ENCODE measurements at places on chromosomes 1 and 21.

- DNase-seq = no peak
These were observed 17.7 kb downstream of the IVL start for GRCh38 chr1:152926091-152926490.

GRCh38 chr1:186014370-186015037 is 280.3 kb downstream of the HMCN1 start:
- no peak for DNase-seq

GRCh38 chr1:30955448-30956015 is 47.0 kb upstream of the SDC3 start:
- DNase-seq = no peak

- no peak for DNase-seq
These were observed 3.7 kb downstream of the OLFM3 start for GRCh38 chr1:101992821-101993575.

DNA sequence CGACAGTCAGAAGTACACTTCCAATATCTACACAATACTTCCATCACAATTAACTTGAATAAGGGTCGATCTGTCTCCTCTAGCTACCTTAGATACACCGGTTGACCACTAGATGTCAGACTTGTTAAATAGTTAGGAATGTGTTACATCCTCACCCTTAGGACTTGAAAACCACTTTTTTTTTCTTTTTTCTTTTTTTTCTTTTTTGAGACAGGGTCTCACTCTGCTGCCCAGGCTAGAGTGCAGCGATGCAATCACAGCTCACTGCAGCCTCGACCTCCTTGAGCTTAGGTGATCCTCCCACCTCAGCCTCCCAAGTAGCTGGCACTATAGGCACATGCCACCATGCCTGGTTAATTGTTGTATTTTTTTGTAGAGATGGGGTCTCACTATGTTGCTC is 120.4 kb upstream of the GREM2 start:
- DNase-seq = no peak

- DNase-seq = no peak
These were observed 78.7 kb downstream of the ACTL8 start for GRCh38 chr1:17833661-17834501.

DNA sequence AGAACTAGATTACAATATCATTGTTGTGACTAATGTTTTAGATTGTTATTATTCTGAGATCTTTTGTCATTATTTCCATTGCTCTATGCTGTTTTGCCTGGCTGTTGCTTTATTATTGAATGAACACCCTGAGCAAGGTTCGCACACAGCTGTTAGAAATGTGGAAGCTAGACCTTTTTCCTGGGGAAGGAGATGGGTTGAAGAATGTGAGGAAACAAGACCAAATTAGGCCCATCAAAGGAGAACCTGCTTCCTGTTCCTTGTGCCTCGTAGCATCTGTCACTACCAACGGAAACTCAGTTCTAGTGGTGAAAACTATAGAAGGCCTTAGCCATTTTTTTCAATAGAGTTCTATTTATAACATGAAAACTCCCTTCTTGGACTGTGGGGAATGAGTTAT is 68.7 kb downstream of the RGL1 start:
- no peak for DNase-seq

DNA sequence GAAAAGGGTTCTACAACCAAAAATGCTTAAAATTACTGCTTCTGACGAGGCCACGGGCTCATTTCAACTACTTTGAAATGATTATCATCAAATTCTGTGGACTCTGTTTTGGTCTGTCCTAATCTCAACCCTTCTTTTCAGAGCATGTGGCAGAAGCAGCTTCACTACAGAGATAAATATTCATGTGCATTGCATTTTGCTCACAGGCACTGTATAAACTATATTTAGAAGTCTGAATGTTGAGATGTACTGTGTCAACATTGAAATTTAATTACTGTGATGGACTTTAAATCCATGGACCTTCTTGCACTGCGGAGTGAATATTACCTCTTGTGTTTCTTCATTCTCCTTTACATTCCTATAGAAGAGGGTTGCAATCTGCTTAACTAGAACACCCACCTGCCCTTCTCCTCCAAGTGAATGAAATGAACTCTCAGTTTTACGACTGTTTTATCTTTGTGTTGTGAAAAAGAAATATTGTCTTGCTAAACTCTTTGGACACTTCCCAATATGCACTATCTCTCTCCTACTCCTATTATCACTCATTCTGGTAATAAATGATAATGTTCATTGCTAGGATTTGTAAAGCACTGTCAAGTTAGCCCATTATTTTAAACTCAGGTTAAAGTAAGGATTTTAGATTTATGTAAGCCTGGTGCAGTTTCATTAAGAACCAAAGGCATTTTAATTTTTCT is 281.2 kb upstream of the ST6GALNAC5 start:
- no peak for DNase-seq

GRCh38 chr1:4328402-4329071 is 325.9 kb upstream of the AJAP1 start:
- DNase-seq = no peak

Measured in stimulated activated CD8-positive, alpha-beta memory T cell treated with anti-CD3 and anti-CD28 coated beads, Interleukin-2, amount 100 ng/mL, for 1 hour (primary cell).